Stimulated activated CD4-positive, alpha-beta T cell treated with anti-CD3 and anti-CD28 coated beads, Interleukin-12 subunit alpha, Interleukin-12 subunit beta, amount 100 ng/mL, for 24 hours (primary cell): ENCODE measurements at places on chromosomes 11 and 22.

DNA sequence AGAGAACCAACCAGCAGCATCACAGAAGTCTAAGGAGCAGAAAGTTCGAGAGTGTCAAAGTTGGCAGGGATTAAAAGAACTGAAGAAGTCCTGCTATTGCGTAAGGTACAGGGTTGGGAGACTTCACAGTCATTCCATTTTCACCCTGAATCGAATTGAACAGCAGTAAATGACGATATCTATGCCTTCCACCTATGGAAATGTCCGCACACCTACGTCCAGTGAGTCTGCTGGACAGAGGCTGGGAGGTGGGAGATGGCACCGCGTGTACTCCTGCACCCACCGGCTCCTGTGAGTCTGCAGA, 116.7 kb downstream of the MICAL3 start:
- DNase-seq = no peak

- peak; percentile 63 for DNase-seq
These were observed at the start of gene ADORA2A for GRCh38 chr22:24427500-24428164. Gene ADORA2A, plus strand, starts transcription at chr22:24427599. Its CDS starts 5,806 bp downstream, at chr22:24433405.

DNA sequence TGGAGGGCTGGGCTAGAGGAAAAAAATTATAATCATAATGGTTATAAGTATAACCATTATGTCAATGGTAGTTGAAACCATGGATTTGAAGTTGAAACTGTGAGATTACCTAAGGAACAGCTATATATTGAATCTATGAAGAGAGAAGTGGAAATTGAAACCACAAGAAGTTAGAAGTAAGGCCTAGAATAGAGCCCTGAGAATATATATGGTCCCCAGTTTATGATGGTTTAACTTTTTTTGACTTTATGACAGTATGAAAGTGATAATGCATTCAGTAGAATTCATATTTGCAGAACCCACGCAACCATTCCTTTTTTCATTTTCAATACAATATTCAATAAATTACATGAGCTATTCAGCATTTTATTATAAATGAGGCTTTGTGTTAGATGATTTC, 15.0 kb downstream of the AASDHPPT start:
- no peak for DNase-seq

GRCh38 chr22:25403811-25404471, 160.5 kb upstream of the GRK3 start:
- no peak for DNase-seq

- DNase-seq = no peak
These were observed 716.4 kb downstream of the KCNA4 start for GRCh38 chr11:29300420-29300819.

- DNase-seq = no peak
These were observed 21.6 kb upstream of the PHLDA2 start for GRCh38 chr11:2950825-2951224.

- DNase-seq = no peak
These were observed 4.9 kb downstream of the ZFTA start for GRCh38 chr11:63763496-63764339.

DNA sequence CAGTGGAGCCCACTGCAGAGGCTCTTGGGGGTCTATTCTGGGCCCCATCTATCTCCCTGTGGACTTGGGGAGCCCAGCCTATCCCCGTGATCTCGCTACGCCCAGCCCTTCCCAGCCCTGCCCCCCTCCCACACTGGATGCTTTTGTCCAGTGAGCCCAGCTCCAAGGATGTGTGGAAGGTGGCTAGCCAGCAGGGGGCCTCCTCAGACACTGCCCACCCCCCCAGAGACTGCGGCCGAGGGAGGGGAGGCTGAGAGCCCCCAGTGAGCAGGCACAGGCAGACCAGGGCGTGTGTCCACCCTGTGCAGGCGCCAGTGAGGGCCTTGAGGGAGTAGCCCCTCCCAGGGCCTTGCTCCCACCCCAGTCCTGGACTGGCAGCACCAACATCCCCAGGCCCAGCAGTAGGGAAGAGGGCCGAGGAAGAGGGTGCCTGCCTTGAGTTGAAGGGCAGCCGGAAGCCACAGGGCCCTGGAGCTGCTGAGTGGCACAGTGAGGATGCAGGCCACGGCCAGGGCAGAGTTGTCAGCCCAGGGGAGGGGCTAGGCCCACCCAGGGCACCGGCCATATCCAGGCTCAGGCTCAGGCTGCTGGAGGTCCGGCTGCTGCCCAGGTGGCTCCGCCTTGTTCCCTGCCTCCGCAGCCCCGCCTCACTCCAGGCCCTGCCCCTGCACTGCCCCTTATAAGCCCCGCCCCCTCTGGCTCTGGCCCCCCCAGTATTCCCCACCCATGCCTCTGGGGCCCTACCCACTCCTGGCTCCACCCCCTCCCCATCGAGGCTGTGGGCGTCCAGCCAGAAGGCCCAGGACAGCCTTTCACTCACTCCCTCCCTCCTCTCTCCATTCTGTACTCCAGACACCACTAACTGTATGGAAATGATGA, 28.0 kb downstream of the MOB2 start:
- DNase-seq = no peak

DNA sequence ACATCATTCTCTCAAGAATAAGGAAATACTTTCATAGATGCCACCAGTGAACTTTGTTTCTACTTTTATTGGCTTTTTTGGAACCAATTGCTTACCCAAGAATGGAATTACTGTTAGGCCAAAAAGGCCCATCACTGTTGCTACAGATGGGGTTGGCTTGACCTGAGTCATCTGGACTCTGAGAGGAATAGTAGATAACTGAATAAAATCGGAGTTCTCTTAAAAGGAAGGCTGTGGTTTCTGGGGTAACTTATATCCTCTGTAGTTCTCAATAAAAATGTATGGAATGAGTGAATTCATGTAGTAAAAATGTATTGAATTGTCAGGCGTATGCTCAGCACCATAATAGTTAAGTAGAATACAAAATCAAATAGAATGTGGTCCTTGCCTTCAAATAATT, 56.6 kb downstream of the ARHGEF12 start:
- DNase-seq = no peak

DNA sequence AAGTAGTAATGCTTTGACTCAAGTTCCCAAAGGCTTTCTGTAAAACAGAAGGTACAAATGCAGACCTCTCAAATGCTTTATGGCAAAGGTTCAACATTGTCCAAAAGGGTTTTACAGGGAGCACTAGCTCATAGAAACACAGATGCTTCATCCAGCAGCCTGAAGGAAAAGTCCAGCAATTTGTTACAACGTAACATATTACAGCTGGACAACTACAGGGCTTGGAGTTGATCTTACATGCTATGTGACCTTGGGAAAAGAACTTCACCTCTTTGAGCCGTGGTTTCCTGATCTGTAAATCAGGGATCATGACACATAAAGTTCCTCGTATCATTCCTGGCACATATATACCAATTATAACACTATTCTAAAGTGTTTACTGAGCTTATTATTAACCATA, 84.9 kb downstream of the DDIAS start:
- DNase-seq = no peak

- DNase-seq = no peak
These were observed 36.3 kb downstream of the STIM1 start for GRCh38 chr11:3891751-3892150.

DNA sequence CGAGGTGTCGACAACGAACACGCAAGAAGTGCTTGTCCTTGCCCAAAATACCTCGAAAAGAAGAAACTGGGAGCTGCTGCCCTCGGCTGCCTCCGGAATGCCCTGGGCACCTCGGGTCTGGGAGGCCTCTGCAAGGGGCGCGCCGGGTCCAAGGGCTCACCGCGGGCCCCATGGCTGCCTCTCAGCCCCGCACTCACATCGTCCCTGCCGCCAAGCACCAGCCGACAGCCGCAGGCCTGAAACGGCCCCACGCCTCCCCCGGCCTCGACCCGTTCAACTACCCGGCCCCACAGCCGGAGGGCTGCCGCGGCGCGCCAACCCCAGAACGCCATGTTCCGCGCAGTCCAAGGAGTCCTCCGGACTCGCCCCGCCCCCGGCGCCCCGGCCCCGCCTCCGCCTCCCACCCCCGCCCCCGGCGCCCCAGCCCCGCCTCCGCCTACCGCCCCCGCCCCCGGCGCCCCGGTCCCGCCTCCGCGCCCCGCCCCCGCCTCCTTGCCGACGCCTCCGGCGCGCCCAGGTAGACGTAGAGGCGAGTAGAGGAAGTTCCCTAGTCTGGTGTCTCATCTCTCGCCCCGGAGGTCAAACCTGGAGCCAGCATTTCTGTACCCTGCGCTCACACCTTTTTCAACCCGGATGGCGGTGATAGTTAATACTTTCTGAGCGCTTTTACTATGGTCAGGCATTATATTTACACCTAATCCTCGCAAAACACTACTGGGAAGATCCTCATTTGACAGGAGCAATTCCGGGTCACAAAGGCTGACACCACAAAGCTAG, at the start of gene SIRT3:
TSS of gene SIRT3 (minus strand) at position 346 of the 777 bp plus-strand sequence. CDS start at position 332, 14 bp downstream.
- DNase-seq = peak; percentile 72

GRCh38 chr22:35264986-35265385, 7.7 kb downstream of the HMGXB4 start:
- DNase-seq = no peak

GRCh38 chr11:130520271-130520671, 71.8 kb downstream of the ADAMTS15 start:
- DNase-seq = no peak

- DNase-seq = no peak
These were observed 1.9 kb upstream of the BAIAP2L2 start for GRCh38 chr22:38112381-38112780.

DNA sequence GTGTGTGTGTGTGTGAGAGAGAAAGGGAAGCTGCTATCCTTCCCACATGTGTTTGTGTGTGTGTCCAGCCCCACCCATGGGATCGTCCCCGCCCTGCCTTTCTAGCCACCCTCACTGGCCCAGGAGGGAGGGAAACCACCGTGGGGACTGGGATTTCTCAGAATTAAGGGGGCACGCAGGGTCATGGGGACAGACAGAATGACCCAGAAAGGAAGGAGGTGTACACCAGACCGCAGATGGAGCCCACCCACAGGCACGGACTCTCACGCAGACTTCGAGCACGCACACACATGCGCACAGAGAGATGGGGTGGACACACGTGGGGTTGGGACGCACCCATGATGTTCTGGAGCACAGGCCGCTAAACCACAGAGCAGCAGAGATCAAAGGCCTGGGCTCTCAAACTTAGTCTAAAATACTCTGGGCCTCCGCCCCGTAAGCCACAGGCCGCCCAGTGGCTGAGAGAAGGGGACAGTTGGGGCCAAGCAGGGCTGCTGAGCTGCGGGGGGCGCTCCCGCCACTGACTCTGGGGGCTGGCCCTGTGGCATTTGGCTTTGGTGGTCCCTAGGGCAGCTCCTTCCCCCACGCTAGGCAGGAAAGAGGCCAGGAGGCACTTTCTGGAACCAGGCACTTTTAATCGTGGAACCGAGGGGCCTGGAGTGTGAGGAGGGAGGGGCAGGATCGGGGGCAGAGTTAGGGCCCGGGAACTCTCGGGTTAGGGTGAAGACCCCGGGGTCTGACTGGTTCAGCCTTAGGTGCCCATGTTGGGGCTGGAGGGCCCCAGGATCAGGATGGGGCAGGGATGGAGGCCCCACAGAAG, 1.5 kb downstream of the IFITM5 start:
- DNase-seq = no peak

DNA sequence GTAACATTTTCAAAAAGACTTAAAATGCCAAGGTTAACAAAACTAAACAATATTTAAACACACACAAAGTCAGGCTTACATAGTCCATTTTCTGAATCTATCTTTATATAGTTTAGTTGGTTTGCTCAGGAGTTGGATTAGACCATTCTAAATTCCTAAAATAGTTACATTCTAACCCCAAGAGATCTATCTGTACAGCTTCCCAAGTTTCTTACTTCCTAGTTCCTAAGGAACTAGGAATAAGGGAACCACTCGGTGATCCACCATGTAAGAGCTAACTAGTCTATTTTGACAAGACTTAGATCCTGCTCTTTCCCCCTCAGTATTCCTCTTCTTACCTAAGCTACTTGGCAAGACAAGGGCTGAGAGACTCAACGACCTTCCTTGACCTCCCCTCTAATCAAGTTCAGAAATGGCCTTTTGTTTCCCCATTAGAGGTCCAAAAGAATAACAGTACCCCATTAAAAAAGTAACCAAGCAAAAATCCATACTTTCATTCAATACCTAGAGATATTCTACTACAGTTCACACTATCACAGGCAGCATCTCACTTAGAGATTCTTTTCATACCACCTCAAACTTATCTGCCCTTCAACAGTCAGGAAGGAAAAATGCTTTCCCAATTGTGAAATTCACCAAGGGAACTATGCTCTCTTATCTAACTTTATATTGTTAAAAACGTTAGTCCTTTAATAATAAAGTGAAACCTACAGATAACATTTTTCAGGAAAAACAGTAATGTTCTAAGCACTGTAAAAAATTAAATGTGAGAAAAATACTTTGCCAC, 253.1 kb downstream of the TTC28 start:
- DNase-seq = no peak

GRCh38 chr22:40766956-40767355, 52.2 kb downstream of the SLC25A17 start:
- DNase-seq = no peak

DNA sequence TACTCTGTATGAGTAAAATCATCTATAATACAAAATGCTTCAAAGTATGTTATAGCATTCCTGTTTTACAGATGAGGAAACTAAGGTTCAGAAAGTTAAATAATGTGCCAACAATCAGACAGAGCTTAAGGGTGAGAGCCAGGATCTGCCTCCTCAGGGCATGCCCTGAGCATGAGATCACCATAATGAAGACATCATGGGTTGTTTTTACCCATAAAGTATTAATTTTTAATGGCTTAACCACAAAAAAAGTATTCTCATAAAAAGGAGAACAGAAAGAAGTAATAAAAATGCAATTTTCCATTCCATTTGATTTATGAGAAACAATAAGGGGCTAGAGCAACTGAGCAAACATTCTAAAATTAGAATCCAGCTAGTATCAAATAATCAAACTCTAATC, 534.3 kb upstream of the ARHGAP42 start:
- no peak for DNase-seq

DNA sequence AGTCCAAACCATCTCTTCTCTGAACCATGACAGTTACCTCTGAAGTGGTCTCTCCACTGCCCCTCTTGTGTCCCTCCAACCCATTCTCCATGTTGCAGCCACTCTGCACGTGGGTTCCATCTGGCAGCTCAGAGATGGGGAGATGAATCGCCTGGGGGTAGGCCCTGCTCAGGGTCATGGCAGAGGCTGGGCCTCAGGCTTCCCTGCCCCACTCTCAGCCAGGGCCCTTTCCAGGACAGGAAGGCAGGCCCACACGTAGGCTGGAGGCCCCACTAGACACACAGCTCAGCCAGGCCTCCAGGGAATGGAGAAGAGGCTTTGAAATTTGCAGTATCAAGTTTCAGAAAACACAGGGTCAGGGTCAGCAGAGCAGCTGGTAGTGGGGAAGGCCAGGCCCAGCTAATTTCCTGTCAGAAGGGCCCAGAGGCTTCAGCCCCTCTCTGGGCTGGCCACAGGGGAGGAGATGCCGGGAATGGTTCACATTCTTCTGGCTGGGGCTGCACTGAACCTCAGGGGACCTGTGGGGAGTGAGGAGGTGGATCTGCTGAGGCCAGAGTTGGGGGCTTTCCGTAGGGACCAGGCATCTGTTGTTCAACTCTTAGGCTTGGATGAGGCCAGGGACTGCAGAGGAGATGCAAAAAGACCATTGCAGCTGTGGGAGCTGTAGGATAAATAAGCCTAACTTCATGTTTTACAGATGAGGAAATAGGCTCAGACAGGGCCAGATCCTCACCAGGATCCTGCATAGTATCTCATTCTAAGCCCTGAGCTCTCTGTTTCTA, 101.6 kb downstream of the SWAP70 start:
- DNase-seq = no peak

GRCh38 chr22:27752771-27753170, 48.8 kb downstream of the MN1 start:
- DNase-seq = no peak
